ENCODE measurements at places on chromosomes 3 and 15.

GRCh38 chr3:182957676-182958266 is 22.6 kb downstream of the DCUN1D1 start:
- no peak for DNase-seq

DNA sequence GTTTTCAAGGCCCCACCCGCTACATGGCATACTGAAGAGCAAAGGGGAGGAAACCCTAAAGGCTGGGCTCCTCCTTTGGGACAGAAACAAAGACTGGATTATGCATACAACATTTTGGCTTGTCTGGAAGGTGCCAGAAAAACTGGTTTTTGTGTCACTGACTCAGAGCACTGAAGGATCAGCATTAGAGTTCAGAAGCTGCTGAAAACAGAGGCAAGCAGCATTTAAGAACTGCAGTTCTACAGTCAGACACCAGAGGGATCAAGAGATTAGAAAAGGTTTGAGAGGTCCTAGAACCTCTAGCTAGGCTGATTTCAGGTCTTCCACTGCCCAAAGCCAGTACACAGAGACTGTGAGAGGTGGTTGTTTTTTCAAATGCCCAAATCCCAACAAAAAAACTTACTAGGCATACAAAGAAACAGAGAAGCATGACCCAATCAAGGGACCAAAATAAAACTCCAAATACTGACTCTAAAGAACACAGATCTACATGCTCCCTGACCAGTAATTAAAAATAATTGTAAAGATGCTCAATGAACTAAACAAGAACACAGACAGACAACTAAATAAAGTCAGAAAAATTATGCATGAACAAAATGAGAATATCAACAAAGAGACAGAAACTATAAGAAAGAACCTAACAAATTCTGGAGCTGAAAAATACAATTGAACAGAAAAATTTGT is 91.2 kb downstream of the SENP2 start:
- peak; percentile 87 for DNase-seq

DNA sequence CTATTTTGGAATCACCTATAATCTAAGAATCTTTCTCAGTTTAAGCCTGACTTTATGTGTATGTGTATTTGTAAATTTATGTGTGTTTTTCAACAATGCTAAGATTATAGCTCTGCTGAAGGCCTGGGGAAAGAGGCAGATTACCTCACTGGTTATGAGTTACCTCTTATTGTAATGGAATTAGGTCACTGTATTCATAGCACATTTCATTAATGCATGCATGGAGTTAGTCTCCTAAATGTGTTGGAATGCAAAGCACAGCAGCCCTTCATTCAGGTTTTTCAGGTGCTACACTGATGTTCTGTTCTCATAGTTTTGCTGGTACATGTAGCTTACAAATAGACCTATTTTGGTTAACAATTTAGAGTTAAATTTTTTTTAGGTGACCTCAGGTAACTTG is 9.5 kb downstream of the GPR87 start:
- DNase-seq = no peak

- DNase-seq = no peak
These were observed 152.4 kb downstream of the APBA2 start for GRCh38 chr15:29037997-29038705.

DNA sequence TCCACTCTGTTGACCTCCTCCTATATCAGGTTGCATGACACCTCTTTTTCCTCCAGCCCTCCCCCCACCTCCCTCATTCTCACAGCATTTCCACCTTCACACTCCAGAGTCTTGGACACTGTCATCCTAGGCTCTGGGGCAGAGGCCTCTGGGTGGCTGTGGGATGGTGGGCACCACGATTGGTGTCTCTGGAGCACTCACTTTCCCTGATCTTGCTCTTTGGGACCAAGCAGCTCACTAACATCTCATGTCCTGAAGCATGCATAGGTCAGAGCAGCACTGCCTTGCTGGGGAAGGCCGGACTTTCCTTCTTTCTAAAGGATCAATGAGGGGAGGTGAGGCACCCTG is 14.9 kb downstream of the ZBTB47 start:
- no peak for DNase-seq

GRCh38 chr15:45573961-45574629 is 13.1 kb upstream of the BLOC1S6 start:
- peak; percentile 10 for DNase-seq

- no peak for DNase-seq
These were observed 23.4 kb downstream of the ADAMTS9 start for GRCh38 chr3:64664397-64664796.

- no peak for DNase-seq
These were observed 145.8 kb downstream of the CBLB start for GRCh38 chr3:105722943-105723556.

DNA sequence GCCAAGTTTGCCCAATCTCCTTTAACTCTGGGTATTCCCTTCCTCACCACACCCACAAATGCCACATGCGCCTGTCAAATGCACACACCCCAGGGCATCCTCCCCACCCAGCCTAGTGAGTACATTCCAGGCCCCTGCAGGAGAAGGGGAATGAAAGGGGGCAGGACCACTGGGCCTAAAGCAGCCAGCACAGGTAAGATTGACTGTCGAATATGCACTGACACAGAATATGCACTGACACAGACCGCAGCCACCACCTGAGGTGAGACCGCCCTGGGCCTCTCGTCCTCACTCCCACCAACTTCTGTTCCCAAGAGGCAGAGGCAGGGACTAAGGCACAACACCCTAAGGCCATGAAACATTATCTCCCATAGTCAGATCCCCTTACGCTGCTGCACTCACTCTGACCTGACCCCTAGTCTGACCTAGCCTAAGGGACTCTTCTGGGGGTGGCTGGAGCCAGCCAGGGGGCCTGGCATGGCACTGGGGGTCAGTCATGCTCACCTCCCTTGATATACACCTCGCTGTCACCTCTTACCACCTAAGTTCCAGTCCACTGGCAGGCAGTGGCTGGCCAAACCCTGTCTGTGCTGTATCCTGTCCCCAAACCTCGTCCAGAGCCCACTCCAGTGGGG is 10.8 kb downstream of the AP3B2 start:
- DNase-seq = no peak

DNA sequence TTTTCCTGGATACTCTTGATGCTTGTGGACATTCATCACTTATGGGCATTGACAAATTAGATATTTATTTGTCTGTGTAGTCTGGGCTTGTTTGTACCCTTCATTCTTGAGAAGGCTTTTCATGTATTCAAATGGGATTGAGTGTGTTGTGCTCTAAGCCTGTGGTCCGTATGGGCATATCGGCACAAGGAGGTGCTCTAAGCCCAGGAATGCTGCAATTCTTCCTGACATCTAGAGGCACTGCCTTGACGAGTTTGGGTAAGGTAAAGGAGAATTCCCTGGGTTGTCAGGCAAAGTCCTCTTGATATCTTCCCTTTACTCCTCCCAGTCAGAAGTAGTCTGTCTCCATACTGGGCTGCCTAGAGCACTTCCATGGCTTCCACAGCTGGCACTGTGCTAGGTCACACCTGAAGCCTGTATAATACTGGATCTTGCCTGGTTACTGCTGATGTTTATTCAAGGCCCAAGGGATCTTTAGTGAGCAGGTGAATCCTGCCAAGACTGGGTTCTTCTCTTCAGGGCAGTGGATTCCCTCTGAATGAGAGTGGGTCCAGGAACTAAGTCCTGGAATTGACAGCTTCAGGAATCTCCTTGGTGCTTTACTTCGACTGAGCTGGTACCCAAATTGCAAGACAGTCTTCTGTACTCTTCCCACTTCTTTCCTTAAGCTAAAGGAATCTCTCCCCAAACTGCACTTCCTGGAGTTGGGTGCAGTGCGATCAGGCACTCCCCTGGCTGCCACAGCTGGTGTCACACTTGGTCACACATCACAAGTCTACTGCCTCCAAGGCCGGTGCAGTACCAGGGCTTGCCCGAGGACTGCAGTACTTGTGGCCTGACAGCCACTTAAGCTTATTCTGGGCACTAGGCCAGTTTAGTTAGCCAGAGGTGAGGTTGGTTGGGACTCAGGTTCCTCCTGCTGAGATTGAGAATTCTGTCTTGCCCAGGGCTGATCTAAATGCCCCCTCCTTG is 46.0 kb downstream of the GALK2 start:
- DNase-seq = no peak
